ENCODE measurements at places on chromosomes 2 and 18. TPM values are rescaled to one million over a fixed set of nuclear protein-coding genes. Genes with fewer than 3 reads are reported as not detected.

Gene TRAK2
- 21.8 TPM for total RNA-seq

Gene CENPA
- total RNA-seq, result 3.2 TPM

Gene METTL8
- total RNA-seq, result 22.5 TPM

Gene LIMS4
- total RNA-seq, result 2.2 TPM

Gene NOL4
- 4.5 TPM for total RNA-seq

Gene DNAJC5G
- not detected for total RNA-seq

Gene SLC23A3
- total RNA-seq, result 1.4 TPM

Gene PLGLB2
- 1.8 TPM for total RNA-seq

Gene GKN1
- not detected for total RNA-seq

Gene DCTN1
- 106 TPM for total RNA-seq

Gene TDRD15
- total RNA-seq, result not detected

Gene IL36G
- 19.1 TPM for total RNA-seq

Gene RGPD4
- total RNA-seq, result not detected

Gene RAB27B
- total RNA-seq, result 26.2 TPM

Gene IL1F10
- total RNA-seq, result 41.6 TPM

- DNase-seq, result no peak
Observed at GRCh38 chr2:25198209-25198525, 29.8 kb upstream of the POMC start.

DNA sequence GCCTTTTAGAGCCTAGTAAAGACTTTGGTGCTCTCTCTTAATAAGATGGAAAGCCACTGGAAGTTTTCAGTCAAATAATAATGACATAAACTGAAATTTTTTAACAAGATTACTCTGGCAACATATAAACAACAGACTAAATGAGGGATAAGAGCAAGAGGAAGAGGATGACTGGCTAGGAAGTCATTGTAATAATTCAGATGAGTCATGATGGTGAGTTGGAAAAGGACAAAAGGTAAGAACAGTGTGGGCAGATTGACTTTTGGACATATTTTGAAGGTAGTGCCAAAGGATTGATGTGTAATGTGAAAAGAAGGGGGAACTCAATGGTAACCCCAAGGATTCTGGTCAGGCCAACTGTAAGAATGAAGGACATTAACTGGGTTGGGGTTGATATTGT lies 310.3 kb downstream of the NOL4 start:
- no peak for DNase-seq

DNA sequence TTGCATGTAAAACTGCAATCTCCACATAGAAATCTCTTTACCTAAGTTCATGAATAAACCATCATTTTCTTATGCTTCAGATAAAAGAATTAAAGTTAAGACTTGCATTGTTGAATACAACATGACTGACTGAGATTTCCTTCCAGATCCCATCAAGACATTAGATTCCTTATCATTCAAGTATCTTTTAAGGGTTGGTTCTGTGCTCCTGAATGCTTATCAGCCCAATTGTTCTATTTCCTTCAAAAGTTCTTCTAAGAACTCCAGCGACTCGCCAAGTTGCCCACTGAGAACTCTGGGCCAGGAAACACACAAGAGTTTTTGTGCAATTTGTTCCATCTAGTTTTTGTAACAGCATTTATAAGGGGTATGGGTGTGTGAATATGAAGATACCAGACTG lies 120.3 kb downstream of the RBMS1 start:
- DNase-seq, result no peak

DNA sequence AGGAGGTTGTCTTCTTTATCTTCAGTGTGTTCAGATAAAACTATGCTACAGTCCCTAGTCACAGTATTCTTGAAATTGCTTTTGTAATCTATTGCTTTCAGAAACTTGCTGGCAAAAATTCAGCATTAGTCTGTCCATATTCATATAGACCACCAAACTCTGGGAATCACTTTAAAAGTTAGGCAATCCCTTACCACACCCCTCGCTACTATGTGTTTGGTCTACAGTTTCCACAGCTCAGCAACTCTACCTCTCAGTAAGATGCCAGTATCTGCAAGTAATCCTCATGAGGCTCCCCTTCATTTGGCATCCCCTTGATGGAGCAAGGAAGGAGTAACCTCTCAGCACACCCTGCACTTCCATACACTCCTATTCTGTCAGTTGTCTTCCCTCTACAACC lies 1706.6 kb upstream of the CELF4 start:
- DNase-seq, result no peak

- DNase-seq, result no peak
Observed at GRCh38 chr2:71478806-71479205, 25.4 kb downstream of the DYSF start.

DNA sequence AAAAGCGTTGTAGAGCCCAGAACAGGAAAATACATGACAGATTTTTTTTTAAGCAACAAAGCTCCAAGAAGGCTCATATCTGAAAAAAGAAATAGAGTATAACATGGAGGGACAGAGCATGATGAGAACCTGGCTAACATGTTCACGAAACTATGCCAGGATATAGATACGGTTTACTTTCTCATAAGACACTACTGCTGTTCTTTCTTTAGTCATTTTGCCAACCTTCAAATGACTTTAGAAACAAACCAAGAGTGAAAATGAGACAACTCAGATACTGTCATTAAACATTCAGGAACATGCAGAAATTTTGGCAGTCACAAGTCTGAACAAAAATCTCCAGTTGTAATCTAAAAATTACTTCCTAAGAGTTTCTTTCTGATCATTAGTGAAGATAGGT lies 14.3 kb downstream of the LPIN2 start:
- DNase-seq, result no peak

GRCh38 chr2:177582000-177582399 lies 189.4 kb downstream of the AGPS start:
- DNase-seq, result no peak

- DNase-seq, result no peak
Observed at GRCh38 chr2:157055660-157056199, 201.8 kb upstream of the GALNT5 start.

DNA sequence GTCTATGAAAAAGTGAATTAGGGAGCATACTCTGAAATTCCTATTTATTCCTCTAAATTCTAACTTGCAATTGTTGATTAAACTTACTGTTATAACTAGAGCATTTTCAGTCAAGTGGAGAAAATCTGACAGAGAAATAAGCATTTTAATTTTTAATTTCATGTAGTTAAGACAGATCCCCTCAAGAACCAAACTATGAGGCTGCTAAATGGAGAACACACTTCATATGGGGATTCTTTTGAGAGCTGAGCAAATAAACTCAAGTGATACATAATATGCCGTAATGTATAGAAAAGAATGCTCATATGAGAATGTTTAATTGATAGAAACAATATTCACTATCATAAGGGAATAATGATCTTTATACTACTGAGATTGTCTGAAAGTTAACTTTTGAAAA lies 340.8 kb downstream of the ERBB4 start:
- no peak for DNase-seq

- DNase-seq, result no peak
Observed at GRCh38 chr2:31764169-31764568, 183.4 kb upstream of the SRD5A2 start.

DNA sequence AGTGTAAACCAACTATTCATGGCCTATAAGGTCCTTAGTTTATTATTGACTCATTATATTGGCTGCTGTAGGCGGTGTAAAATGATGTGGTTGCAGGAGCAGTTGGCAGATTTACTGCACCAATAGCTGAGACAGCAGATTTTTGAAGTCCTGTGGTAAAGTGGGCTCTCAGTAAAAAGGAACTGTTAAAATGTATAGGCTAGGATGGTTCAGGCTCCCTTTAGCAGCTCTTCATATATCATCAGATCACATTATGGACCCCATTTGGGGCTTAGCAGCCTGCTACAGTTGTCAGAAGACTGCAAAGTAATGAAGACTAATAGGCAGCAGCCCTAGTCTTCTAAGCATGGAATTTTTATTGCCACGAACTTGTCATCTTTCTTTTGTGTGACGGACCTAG lies 27.8 kb downstream of the MTX2 start:
- no peak for DNase-seq

GRCh38 chr2:45532181-45532580 lies 78.9 kb downstream of the SRBD1 start:
- no peak for DNase-seq

GRCh38 chr2:46615555-46615954 lies 136.2 kb downstream of the TMEM247 start:
- DNase-seq, result no peak

DNA sequence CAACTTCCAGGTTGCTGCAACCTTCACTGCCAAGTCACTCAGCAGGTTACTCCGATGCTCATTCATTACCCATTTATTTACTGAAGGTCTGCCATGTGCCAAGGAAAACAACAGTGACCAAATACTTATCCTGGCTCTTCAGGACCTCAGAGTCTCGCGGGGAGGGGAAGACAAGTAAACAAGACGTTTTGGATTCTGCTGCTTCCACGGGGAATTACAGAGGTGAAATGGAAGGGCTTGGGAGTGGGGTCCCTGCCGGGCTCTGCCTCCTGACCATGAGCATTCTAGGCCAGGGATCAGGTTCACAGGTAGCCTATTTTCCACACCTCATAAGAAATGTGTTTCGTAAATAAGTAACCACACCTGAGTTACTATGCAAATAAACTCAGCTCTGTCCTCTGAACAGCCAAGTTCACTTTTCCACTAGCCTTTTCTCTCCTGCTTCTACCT lies 68.1 kb downstream of the CLHC1 start:
- no peak for DNase-seq

GRCh38 chr2:62287899-62288880 lies 92.3 kb downstream of the B3GNT2 start:
- peak; percentile 87 for DNase-seq

DNA sequence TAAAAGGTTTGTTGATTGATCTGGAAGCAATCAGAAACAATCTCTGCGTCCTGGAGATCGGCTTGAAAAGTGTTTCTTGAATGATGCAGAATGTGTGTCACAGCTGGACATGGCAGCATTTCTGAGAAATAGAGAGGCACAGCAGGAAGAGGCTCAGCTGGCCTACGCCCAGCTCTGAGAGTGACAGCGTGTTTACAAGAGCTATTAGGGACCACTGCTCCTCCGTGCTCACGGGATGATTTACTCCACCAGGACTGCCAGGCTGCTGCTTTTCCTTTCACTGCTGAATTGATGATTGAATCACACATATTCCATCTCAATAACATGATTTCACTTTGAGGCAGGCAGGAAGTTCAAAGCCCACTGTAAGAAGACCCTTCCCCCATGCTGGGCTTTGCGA lies 62.8 kb downstream of the GALNT14 start:
- peak; percentile 31 for DNase-seq

DNA sequence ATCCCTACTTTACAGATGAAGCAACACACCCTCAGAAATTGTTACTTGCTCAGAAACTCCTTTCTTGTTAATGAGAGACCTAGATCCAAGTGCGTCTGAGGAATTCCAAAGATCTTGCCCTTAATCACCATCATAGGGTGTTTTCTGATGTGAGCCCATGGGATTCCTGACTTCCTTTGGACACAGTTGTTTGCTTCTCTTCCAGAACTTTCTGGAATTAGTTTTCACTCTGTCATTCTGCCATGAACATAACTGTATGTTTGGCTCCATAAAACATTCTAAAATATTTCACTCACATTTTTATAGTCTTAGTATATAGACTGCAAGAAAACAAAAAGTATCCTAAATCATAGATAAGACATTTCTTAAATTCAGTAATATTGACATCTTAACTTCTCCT lies 593.9 kb upstream of the SOX11 start:
- no peak for DNase-seq

GRCh38 chr2:186590759-186591505 lies 1.1 kb downstream of the ITGAV start:
- no peak for DNase-seq

DNA sequence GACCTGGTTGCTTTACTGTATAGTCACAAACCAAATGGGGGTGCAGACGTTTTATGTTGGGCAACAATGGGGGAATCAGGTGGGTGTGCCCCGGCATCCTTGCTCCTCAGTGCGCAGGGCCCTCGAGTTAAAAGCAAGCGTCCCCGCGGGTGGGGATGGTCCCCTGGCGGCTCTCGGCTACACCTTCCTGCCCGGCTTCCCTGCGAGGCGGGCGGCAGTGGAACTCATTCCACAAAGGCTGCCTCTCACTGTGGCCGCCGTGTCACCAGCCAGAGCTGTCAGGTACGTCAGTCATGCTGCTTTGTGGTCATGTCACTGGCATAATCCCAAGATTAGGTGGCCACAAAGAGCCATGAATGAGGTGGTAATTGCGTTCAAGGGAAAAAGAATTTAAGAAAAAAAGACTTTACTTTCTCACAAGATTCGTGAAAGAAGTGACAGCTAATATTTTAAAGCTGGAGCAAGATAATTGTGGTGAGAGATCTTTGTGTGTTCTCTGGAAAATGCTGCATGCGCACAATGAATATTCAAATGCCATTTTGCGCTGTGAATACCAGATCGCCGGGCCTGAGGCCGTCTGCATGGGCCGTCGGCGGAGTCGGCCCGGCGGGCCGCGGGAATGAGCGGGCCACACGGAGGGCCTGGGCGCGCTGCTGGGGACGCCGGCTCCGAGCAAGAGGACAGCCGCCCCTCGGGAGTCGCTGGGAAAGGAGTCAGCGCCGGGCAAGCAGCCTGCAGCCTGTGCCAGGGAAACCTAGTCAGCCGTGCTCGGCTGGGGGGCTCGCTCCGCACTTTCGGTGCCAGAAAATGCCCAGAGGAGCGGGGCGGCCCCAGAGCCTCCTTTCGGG lies 82.3 kb upstream of the LDLRAD4 start:
- DNase-seq, result no peak

DNA sequence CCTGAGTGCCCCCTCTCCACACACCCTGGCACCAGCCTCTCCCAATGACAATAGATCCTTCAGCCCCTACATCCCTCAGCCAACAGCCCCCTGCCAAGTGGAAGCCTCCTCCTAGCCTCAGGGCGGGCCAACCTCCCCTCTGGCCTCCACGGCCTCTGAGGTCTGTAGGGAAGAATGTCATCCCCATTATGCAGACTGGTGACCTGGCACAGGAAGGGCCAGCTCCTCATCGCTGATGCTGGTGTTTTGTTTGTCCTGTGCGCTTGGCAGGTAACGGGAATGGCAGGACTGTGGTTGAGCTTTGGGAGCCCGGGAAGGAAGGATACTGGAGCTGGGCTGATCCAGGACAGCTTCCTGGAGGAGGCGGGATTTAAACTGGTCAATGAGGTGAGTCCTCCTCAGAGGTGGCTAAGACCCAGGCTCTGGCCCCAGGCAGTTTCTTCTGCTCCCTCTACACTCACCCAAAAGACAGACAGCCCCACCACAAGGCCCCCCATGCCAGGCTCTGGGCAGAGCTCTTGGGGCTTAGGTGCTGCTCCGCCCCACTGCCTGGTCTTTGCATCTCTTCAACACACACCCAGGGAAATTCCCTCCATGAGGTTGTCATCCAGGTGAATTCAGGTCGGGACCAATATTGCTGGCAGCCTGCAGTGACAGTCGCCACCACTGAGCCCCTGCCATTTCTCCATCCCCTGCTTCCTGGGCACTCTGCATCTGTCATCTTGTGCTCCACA lies 75.2 kb upstream of the SMAD7 start:
- DNase-seq, result peak; percentile 71

DNA sequence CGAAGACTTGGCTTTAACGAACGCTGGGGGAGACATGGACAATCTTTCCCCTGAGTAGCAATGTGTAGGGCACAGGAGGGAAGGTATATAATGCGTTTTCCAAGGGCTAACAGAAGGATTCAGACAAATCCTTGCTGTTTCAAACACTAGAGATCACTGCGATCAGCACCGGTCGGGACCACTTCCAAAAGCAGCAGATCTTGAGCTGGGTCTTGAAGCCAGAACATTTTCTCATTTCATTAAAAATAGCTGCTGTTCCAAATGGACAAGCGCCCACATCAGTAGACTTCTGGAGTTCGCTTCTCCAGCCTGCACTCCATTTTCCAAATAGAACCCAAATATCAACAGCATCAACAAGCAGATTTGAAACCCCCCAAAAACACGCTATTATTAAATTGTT lies 65.1 kb upstream of the MAPRE2 start:
- DNase-seq, result no peak
